ENCODE measurements at places on chromosomes 4 and X.

GRCh38 chrX:81202456-81202819 is 536 bp downstream of the SH3BGRL start:
- DNase-seq = no peak

DNA sequence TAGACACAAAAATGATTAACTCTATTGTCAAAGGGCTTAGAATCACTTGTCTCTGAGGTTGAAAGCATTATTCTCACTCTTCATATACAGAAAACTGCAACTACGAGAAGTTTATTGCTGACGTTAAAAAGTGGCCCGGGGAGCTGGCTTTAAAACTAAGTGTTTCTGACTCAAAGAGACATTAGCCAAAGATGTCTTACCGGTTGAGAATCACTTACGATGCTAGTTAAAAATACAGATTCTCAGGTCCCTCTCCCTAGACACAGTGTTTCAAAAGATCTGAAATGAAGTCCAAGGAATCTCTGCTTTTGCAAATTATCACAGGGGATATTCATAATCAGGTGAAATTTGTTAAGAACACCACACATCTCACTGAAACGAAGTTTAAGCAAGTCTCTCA is 1.2 kb downstream of the GNPDA2 start:
- DNase-seq = no peak

DNA sequence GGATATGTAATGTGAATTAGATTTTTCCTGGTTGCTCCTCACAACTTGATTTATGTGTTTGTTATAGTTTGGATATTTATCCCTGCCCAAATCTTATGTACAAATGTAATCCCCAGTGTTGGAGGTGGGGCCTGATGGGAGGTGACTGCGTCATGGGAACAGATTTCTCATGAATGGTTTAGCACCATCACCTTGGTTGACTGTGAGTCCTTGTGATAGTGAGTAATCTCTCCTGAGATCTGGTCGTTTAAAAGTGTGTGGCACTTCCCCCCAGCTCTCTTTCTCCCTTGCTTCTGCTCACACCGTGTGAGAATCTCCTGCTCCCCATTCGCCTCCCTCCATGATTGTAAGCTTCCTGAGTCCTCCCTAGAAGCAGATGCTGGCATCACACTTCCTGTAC is 2.2 kb downstream of the MID2 start:
- DNase-seq = no peak

- no peak for DNase-seq
Measured at GRCh38 chr4:10526429-10527222, 69.4 kb upstream of the ZNF518B start.

DNA sequence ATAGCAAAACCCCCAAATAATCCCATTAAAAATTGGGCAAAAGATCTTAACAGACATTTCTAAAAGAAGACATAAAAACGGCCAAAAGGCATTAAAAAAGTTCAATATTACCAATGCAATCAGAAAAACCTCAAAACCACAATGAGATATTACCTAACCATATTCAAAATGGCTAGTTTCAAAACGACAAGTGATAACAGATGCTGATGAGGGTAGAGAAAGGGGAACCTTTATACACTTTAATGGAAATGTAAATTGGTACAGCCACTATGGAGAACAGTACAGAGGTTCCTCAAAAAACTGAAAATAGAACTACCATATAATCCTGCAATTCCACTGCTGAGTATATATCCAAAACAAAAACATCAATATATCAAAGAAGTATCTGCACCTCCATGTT is 6.2 kb downstream of the AADAT start:
- DNase-seq = no peak

DNA sequence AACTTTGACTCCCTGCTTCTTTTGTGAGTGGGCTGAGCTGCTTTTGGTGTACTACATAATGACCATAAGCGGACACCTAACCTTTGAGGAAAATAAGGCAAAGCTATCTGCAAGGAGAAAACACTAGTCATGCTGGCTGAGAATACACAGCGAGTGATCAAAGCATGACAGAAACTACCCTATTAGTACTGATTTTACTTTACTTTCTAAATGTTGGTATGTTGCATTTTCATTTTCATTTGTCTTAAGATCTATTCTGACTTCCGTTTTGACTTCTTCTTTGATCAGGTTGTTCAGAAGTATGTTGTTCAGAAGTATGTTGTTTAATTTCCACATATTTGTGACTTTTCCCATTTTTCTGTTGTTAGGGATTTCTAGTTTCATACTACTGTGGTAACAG is 361.1 kb downstream of the TRAM1L1 start:
- no peak for DNase-seq

DNA sequence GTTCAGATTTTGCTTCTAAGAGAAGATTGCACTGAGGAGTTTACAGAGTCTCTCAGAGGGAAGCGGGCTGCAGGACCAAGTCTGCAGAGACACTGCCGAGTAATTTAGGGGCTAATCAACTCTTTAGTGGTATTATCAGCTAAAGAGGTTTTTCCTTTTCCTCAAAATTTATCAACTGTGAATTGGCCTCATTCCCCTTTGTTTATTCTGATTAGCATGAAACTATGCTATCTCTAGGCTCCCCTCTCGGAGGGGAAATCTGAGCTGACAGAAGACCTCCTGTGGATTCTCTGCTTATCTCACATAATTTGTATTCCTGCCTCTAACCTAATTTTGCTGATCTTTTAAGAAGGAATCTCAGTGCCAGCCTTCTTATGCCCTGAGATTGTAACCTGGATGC is 201.0 kb downstream of the DCTD start:
- DNase-seq = no peak

DNA sequence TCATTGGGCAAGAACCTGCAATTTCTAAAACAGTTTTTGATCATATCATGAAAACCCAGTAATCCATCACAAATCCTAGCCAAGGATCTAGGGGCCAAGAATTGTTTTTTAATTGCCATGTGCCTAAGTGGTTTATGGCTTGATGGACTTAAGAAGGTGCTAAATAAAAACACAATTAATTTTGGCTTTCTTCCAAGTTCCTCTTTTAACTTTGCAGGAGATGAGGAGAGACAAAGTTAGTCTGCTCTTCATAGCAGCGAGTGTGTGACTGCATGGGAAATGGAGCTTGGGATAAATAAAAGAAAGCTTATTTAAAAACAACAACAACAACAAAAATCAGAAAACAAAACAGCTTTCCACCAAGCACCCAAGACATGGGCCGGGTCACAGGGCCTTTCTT is 41.4 kb downstream of the ARHGEF9 start:
- DNase-seq = no peak

DNA sequence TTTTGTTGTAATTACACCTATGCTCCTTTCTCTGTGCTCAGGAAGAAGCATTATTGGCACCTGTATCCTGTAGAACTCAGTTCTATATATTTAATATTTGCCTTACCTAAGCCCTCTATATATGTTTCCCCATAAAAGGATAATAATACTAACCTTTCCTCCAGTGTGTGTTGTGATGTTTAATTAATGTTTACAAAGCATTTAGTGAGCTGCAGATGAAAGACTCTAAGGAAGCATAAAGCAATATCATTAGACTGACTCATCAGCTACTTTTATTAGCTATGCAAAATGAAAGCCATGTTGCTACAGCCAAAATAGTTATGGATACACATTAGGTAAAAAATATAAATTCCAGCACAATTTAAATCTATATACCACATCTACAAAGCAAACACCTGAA is 93.6 kb upstream of the PTPN13 start:
- DNase-seq = no peak

- no peak for DNase-seq
Measured at GRCh38 chrX:71304561-71304960, 3.0 kb downstream of the ITGB1BP2 start.

DNA sequence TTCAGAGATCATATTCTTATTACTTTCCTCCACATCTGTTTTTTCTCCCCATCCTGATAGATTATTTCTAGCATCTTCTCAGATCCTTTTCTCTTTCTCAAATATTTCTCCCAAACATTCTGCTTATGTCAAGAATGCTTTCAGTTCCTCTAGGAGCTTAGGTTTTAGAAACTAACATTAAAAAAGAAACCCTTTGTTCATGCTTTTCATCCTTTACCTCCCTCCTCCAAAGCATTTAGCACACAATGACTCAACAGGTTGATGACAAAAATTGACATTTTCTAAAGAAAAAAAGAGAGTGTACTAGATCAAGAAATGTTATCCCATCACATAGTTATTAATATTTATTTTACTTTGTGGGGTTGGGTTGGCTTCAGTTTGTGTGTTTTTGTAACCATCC is 16.5 kb upstream of the ALB start:
- no peak for DNase-seq

DNA sequence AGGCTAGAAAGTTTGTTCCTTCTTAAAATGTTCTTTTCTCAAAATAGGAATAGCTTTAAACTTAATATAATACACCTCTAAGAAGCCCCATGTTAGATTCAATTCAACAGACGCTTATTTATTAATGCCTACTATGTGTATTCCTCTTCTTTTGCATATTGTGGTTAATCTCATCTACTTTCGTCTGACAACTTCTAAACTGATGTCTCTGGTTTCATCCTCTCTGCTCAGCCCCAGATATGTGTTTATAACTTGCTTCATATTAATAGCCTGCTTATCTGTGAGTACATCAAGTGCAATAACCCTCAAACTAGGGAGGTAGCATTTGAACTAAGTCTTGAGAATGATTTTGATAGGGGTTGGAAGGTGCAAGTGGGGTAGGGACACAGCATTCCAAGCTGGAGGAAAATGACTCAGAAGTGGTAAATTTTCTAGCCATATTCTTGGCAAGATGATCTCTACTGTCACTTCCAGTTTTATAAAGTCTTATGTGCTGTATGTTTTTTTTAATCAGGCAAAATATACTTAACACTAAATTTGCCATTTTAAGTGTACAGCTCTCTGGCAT is 37.0 kb downstream of the STK26 start:
- no peak for DNase-seq

GRCh38 chr4:149719806-149720205 is 95.8 kb downstream of the IQCM start:
- no peak for DNase-seq

Measured in CD8-positive, alpha-beta memory T cell (primary cell).